ENCODE measurements at places on chromosomes 7 and 10.

GRCh38 chr7:141617280-141617679 is 66.1 kb downstream of the AGK start:
- no peak for DNase-seq

DNA sequence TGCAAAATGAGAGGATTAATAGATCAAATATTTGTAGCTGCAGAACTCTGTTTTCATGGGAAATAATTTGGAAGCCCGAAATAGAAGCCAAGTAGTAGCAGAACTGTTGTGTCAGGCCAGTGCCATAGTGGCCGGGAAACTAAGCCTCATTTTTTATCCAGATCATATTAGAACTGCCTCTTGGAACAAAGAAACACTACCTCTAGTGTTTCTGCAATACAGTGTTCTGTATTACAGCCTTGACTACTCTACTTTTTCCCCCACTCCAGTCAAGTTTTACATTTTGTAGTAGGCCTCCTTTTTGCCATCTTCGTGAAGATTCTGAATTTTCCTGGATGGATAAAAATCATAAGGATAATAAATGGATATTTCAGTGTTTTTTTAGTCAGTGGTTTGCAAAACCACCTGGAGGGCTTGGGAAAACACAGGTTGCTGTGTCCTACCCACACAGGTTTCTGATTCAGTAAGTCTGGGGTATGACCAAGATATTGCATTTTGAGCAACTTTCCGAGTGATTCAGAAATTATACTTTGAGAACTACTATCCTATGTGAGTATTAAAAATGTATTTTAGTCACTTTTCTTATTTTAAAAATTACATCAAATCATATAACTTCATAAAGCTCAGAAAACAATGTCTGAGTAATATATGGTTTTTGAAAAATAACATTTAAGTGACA is 326.2 kb upstream of the KAT6B start:
- no peak for DNase-seq

DNA sequence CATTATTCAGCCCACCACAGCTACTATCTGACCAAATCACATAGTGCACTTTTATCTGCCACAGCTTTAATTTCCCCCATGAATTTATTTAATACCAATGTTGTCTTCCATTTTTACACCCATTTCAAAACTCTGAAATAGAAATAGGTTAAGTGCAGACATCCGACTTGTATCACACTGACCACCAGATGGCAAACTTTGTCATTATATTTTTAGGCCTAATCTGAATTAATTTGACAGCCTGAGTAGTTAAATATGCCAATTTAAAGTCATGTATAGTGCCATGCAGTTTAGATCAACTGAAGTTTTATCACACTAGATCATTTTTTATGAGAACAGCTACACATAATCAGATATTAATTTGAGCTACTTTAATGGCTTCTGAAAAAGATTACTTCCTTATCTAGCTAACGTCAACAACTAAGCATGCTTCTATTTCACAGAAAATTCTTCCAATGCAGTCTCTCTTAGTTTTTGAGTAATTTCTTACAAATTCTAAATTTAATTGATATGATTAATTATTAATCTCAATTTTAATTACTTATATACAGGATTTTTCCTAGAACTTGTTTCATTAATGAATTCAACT is 566.4 kb downstream of the GFRA1 start:
- DNase-seq, result no peak

- DNase-seq, result no peak
Observed at GRCh38 chr7:139246905-139247304, 15.9 kb downstream of the UBN2 start.

GRCh38 chr10:70715853-70716795 is 43.8 kb downstream of the ADAMTS14 start:
- no peak for DNase-seq

DNA sequence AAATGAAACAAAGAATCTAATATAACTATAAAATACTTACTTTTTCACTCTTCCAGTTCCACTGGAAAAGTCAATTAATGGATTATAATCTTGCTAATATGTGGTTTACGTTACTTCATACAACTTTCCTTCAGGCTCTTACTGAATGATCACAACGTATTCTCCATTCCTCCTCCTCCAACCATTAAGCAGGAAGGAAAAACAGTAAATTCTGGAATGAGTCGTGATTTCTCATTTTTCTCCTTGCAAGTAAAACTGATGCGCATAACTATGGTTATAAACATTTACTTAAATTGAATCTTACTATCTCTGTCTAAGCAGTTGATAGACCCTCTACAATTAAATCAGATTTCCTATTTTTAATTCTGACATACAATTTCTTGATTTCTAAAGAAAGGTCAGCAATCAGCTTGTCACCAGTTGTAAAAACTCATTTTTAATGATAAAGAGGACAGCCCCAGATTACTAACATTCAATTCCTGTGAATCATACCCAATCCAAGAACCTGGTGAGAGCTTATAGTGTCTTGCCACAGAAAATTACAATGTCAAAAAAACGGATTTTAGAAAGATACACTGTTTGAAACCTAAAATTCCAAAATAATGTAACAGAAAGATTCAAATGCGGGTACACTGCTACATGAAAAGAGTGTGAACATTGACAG is 64.3 kb downstream of the EZH2 start:
- DNase-seq, result no peak

GRCh38 chr7:28701731-28702130 is 256.4 kb downstream of the TRIL start:
- no peak for DNase-seq

DNA sequence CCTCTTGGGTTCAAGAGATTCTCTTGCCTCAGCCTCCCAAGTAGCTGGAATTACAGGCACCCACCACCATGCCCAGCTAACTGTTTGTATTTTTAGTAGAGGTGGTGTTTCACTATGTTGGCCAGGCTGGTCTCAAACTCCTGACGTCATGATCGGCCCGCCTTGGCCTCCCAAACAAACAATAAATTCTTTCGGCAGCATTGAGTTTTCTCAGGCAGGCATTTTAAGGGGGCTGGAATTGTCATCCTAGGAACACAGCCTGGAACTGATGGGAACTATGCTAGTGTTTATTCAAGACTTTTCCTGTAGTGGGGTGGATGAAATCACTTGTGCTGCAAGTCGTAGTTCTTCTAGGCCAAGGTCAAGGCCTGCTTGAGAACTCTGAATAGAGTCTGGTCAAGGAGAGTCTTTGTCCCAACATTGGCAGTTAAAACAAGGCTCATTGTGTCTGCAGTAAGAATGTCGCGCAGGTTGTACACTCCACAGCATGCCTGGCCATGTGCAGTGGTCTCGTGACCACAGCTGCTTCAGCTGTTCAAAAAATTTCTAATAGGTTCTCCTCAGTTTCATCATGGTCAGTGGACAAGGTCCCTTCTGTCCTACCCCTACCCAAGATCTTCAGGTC is 92.8 kb downstream of the HECW1 start:
- no peak for DNase-seq
